ENCODE measurements at places on chromosomes 4 and X.

DNA sequence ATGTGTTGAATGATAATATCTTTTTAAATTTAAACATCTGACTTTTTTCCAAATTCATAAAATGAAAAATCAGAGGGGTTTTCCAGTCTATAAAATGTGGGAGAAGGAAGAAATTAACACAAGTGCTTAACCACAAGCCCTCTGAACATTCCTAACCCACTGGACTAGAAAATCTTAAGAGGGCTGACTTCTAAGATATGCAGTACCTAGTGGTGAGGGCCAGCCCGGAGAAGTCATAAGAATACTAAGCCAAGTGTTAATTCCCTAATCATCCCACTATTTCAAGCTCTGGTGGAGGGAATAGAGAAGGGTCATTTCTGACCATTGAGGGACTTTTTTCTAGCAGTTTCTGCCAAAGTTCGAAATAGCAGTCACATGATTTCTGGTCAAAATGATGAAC lies 86.9 kb upstream of the NEIL3 start:
- DNase-seq = no peak

- DNase-seq = peak; percentile 23
Measured at GRCh38 chr4:153260553-153261300, 56.5 kb downstream of the TRIM2 start.

- DNase-seq = no peak
Measured at GRCh38 chr4:2297606-2298531, 36.0 kb upstream of the MXD4 start.

- DNase-seq = no peak
Measured at GRCh38 chrX:95875661-95876060, 809.0 kb upstream of the DIAPH2 start.

DNA sequence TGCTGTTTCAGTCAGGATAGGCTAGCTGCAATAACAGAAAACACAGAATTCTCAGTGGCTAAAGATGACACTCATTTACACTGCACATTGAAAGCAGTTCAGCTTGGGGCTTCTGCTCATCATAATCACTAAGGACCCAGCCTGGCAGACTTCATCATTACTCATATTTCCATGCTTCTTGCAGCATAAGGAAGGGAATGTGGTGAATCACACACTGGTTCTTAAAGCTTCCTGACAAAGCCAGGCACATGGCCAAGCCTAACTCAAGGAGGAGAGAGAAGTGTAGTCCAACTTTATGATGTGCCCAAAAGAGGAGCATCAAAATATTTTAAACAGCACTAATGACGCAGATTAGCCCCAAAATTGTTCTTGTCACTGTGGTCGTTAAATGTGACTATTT lies 186.5 kb downstream of the BANK1 start:
- DNase-seq = peak; percentile 89

DNA sequence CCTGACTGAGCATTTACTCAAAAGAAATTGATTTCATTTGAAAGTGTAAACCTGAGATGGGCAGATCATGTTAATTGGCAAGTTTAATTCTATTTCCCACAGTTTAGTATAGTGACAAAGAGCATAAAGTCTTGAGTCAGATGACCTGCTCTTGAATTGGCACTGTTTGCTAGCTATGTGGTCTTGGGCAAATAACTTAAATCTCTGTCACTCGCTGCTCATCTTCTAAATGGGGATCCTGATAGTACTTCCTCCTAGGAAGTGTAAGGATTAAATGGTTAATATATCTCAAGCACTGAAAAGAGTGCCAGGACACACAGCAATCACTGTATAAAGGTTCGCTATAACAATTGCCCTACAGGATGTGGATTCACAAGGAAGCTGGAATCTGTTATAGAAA lies 242.8 kb upstream of the JADE1 start:
- no peak for DNase-seq

DNA sequence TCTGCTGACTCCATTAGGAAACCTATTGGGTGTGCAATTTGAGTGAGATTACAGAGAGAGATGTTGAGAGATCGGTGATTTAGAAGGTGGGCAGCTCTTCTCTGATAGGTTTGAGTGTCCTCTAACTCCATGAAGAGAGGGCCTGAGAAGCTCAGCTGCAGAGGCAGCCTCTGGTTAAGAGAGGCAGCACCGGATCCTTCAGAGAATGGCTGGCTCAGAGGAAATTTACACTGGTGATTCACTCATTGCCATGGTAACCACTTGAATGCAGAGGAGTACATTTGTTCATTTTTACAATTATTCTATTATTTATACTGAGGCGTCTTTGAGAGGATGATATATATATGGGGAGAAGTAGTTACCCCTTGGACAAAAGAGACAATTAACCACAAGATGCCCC lies 171.7 kb downstream of the PDGFRA start:
- DNase-seq = peak; percentile 32

- DNase-seq = no peak
Measured at GRCh38 chrX:31093639-31093975, 21.8 kb upstream of the FTHL17 start.

GRCh38 chrX:121260596-121261240 lies 213.3 kb downstream of the GLUD2 start:
- DNase-seq = no peak

DNA sequence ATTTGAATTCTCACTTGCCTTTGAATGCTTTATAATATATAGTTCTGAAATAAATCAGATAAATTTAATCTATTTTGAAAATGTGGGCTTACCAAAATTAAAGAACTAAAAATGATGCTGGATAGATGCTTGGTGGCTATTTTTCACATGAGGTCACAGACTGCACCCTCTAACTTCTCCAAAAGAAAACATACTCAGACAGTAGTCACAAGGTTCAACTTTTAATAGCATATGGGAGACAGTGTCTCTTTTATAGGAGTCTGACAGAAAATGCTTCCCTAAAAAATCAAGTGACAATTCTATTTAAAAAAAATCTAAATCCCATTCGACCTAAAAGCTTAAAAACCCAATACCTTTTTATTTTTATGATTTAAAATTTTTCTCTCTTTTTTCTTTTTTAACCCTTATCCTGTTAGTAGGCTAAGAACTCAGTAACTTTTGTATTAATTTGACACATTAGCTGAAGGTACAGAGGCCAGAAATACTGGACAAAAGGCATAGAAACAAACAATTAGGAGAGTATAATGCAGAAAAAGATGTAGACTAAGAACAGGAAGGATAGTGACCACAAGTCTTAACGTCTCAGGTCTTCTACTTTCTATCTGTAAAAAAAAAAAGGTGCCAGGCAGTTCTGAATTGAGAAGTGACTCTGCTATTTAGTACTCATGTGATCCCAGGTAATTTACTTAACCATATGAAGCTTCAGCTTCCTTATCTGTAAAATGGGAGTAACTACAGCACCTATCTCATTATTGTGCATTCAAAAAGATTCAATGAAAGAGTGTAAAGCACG lies 7.6 kb downstream of the TIGD4 start:
- no peak for DNase-seq

GRCh38 chrX:12930150-12930549 lies 23.7 kb downstream of the TLR8 start:
- no peak for DNase-seq

DNA sequence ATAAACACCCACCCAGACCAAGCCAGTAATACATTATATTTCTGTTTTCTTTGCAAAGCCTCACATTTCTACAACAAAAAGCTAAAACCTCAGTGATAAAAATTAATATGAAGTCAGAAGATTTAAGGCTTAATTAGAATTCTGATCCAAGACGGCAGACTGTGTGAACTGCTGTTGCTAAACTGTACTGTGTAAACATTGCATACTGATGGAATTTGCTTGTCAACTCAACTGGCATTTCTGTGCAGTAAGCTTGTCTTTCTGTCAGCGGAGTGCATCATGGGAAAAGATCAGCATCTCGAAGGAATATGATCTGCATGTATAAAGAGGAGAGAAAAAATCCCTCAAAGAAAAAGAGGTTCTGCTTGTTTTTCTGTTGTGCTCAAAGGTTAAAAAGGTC lies 69.4 kb upstream of the SPANXB1 start:
- no peak for DNase-seq

DNA sequence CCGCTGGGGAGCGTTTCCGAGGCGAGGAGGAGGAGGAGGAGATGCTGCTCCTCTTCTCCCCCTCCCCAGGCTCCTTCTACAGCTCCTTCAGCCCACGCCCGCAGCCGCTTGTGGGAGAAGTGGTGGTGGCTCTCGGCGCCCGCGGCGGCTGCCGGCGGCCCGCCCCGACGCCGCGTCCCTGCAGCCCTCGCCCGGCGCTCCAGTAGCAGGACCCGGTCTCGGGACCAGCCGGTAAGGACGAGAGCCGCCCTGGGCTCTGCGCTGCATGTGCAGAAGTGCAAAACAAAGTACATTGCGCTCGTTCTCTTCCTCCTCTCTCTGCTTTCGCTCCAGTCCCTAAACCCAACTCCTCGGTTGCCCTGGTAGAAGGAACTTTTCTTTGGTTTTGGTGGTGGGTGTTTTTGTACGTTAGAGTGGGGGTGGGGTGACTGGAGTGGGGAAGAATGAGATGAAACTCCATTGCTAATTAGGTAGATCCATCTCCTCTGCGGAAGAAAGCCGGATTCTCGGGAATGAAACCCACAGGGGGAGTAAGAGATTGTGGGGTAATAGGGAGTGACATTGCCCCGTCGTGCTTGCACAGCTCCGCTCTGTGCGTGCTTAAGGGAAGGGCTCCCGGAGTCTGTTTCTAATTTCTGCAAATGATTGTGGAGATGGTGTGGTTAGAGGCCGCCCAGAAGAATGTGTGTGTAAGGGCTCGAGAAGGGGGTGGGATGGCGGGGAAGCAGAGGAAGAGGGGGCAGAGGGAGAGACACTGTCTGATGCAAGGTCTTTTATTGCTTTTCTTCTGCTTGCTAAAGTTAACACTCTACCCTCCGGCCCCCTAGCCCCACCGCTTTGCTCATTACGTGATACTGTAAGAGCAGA lies 677 bp downstream of the PTPN13 start:
- peak; percentile 79 for DNase-seq

DNA sequence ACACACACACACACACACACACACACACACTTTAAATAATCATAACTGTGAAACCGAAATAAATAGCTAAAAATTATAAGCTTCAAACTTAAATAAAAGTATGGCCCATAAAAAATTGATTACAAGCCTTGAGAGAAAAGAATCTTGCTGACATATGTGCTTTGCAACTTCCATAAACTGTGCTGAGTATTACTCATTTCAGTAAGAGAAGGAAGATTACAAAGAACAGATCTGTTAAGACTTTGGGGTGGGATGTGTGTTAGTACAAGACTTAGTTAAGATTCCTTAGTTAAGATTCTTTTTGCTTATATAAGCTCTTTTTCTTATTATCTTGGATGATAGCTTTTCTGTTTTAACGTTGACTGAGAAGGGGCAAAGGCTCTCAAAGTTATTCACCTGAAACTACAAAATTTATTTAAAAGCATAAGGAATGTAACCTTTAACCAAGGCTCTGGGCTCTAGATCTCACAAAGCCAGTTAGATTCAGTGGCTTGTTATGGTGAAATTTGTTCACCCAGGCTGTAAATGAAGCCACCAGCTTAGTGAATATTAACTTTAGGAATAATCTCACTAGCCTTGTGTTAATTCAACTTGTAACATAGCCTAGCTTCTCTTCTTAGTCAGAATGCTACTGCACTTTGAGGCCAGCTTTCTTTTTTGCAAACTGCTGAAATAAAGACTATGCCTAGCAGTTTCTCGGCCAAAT lies 58.2 kb downstream of the ARSJ start:
- no peak for DNase-seq

GRCh38 chrX:100717363-100717762 lies 14.6 kb downstream of the SYTL4 start:
- DNase-seq = no peak

- DNase-seq = no peak
Measured at GRCh38 chr4:65407483-65407882, 262.8 kb downstream of the EPHA5 start.

- DNase-seq = no peak
Measured at GRCh38 chr4:6319530-6320150, 50.0 kb downstream of the WFS1 start.

- no peak for DNase-seq
Measured at GRCh38 chr4:86896596-86896995, 4.4 kb upstream of the C4orf36 start.

- DNase-seq = peak; percentile 39
Measured at GRCh38 chr4:161555689-161556660, 607.8 kb downstream of the FSTL5 start.

DNA sequence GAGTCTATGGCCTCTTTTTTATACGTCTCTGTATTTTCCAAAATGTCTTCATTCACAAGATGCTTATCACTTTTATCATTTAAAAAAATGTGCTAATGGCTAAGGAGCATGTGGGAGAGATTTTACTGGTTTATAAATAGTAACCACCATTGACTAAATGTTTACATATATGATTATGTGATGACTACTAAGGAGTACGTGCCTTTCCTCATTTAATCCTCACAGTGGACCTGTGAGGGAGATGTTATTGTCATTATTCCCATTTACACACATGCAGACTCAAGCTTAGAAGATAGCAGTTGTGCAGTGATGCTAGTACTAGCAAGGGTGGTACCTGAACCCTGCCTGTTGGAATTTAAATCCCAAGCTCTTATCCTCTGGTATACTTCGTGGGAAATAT lies 2.4 kb downstream of the SRD5A3 start:
- DNase-seq = no peak

DNA sequence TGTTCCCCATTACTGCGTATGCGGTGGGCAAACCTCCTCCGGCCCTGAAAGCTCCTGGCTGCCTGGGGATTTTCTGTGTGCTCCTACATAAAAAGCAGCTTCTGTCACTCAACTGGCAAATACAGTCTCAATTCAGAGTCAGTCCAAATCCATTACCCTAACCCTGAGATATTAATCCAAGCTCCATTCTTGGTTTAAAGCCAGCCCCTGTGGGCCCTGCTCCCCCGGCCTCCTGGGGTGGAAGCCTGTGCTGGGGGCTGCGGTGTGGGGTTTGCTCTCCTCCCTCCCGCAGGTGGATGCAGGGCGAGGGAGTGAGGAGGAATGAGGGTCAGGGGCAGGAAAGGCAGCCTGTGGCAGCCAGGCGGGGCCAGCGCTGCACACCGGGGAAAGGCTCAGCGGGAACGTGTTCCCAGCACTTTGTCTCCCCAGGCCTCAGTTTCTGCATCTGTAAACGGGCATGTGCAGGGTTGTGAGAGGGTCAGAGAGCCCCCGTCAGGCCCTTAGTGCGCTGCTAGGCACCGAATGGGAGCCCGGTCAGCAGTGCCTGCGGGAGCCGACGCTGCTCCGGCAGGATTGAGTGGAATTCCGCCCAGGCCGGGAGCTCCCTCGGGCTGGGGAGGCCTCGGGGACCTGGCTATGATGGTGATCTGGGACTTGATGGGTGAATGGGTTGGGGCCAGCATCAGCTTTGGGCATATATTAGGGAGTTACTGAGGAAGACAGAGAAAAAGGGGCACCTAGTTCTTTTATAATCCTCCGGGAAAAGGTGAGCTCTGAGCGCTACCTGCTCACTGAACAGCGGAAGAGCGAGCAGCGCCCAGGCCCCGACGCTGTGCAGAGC lies 6.3 kb upstream of the RGS12 start:
- DNase-seq = no peak

GRCh38 chr4:122583906-122584305 lies 37.0 kb downstream of the IL21 start:
- no peak for DNase-seq

- DNase-seq = no peak
Measured at GRCh38 chr4:835148-836002, 9.4 kb upstream of the CPLX1 start.
